Activated naive CD8-positive, alpha-beta T cell treated with anti-CD3 and anti-CD28 coated beads, Interleukin-2, amount 50 U/mL, for 16 hours (primary cell): ENCODE measurements at places on chromosomes 7 and 10.

- DNase-seq = no peak
Observed at GRCh38 chr10:86747796-86748581, 8.4 kb upstream of the BMPR1A start.

DNA sequence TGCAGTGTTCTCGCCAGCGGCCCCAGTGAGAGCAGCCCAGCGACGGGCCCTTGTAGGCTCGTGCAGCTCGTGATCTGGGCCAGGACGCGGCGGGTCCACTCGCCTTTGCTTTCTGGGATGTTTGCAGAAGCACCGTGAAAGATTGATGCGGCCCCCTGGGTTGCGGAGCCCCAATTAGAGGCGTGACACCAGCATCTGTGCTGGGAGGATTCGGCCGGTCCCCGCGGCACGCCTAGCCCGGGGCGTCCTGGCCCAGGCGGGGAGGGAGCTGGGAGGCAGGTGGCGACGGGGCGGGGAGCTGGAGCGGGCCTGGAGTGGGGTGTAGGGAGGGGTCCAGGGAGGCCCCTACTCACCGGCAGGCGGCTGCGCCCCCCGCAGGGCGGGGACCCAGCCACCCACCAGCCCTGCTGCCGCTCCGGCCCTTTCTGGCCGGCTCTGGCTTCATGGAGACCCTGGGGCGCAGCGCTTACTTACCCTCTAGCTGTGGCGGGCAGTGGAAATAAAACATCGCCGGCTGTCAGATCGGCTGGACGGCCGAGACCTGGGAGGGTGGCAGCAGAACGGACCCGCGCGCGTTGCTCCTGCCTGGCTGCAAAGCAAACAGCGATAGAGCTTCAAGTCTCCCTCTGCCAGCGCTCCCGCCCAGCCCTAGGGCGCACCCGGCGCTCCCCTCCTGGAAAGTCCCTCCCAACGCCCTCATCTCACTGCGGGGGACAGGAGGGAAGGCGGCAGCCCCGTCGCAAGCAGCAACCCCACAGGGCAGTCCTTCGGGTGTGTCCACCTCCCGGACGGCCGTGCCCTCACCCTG, 752 bp downstream of the DRGX start:
- DNase-seq = no peak

GRCh38 chr10:118956802-118957442, 72.6 kb upstream of the NANOS1 start:
- no peak for DNase-seq

GRCh38 chr10:60353519-60354258, 36.0 kb downstream of the ANK3 start:
- no peak for DNase-seq

DNA sequence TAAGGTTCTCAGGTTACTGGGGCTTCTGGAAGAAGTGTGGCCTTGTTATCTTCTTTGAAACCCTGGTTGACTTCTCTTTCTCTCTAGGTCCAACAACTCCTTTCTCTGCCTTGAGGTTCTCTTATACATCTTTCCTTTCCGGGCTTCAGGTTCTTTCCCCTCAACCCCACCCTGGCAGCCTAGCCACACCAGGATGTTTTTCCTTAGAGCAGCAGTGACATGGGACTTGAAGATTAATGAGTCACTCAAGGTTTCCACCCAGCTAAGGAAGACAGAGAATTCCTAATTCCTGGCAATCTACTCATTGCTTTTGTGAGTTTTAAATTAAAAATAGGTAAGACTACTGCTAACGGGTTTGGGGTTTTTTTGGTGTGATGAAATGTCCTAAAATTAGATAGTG, 121.8 kb upstream of the HPS1 start:
- DNase-seq = no peak

DNA sequence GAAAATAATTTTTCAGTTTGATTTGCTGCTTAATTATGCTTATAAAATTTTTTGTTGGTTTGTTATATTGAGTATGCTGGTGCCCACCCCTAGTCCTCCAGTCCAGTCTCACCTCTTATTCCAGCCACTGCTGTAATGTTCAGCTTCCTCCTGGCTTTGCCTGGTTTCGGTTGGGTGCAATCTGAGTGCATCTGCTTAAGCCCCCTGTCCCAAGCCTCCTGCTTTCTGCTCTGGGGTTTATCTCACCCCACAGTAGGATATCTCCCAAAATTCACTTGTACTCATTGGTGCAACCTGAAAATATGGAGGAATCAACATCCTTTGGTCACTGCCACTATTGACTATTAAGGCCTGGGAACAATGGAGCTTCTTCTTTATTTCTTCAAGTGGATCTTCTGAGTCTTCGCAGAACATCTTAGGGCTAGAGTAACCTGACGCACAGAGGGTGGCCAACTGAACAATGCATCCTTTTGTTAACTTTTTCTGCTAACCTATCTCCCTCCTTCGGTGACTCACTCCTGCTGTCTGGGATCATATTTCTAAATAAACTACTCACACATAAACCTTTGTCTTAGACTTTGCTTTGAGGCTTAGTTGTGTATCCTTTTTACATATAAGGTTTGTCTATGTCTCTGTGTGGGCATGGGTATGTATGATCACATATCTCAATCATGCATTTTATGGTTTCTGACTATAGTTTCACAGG, 19.1 kb upstream of the SOSTDC1 start:
- DNase-seq = no peak

GRCh38 chr7:67554986-67555385, 558.4 kb downstream of the TYW1 start:
- DNase-seq = no peak

DNA sequence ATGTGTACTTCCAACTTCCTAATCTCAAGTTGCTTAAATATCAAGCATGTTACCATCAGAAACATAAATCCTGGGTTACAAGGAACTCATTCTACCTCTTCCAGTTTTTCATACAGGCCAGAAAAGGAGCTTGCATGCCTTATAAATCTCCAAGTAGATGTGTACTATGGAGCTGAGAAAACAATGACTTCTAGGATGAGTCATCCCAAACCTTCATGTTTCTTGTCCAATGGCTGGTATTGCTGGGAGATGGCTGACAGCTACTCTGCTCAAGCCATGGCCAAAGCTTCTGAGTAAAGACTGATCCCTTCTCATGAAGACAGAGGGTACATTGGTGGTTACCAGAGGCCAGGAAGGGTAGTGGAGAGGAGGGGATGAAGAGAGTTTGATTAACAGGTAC, 8.6 kb downstream of the RAPGEF5 start:
- DNase-seq = no peak
